ENCODE measurements at places on chromosomes 1 and 21. TPM values are rescaled to one million over a fixed set of nuclear protein-coding genes. Genes with fewer than 3 reads are reported as not detected.

Gene OR2L8
- not detected for total RNA-seq

Gene S100A7
- total RNA-seq: 36.6 TPM

GRCh38 chr1:90340606-90341005 lies 345.7 kb downstream of the ZNF326 start:
- no peak for DNase-seq

DNA sequence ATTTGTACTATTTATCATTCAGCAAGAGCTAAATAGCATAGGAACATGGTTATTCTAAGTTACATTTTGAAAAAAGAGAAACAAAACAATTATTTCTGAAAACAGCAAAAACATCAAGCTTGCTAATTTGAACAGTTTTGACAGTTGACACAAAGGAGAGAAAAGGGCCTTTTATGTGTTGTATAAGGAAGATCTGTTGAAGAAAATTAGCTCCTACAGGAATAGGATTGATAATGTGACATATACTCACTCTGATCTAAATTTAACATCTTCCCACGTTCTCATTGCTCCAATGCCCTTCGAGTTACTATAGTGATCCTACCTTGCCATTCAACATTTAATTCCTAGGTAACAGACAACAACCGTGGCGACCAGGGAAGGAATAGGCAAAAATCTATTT lies 61.4 kb upstream of the BTG3 start:
- DNase-seq: no peak

Gene PDZK1
- 0.49 TPM for total RNA-seq

Gene MAB21L3
- total RNA-seq: 4.4 TPM

All from vagina (tissue), 2 donors.